Spleen (tissue), 13 donors: ENCODE measurements at places on chromosomes 5 and 9.

GRCh38 chr5:111129938-111130337, 37.8 kb downstream of the WDR36 start:
- no peak for DNase-seq

DNA sequence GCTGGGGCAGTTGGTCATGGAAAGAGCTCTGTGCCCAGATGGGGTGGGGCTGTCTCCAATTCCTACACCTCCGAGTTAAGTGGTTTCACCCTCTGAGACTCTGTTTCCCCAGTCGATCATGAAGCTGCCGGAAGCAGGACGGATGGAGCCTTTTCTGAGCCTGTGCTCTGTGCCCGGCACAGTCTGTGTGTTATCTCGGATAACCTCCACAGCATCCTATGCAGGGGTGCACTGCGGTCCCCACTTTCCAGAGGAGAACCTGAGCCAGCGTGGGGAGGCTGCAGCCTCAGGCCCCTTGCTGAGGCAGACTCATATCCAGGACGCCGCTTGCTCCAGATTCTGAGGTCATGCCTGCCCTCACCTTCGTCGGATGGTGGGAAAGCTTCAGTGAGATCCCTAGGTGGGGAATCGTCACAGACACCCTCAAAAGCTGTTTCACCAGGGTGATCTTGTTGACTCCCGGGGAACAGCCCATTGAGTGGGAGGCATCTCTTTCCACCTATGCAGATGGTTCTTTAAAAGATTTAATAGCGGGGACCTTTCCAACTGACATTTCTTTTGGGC, 6.9 kb upstream of the COL5A1 start:
- peak; percentile 54 for DNase-seq

DNA sequence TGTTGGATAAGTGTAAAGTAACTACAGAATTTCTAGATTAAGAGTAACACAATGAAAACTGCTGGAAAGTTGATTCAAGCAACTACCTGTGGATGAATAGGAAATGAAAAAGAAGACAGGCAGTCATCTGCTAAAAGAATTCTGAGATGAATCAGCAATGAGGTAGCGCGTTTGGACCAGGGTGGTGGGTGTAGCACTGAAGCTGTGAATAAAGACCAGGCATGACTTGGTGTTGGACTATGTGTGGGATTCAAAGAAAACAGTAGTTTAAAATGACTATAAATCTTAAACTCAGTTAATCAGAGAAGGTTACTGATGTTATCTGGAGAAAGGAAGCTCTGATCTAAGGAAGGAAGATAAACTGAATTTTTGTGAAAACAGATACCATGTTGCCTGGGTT, 159.8 kb downstream of the FBN2 start:
- DNase-seq, result no peak

- DNase-seq, result no peak
Observed at GRCh38 chr9:38318759-38319495, 73.6 kb upstream of the ALDH1B1 start.

DNA sequence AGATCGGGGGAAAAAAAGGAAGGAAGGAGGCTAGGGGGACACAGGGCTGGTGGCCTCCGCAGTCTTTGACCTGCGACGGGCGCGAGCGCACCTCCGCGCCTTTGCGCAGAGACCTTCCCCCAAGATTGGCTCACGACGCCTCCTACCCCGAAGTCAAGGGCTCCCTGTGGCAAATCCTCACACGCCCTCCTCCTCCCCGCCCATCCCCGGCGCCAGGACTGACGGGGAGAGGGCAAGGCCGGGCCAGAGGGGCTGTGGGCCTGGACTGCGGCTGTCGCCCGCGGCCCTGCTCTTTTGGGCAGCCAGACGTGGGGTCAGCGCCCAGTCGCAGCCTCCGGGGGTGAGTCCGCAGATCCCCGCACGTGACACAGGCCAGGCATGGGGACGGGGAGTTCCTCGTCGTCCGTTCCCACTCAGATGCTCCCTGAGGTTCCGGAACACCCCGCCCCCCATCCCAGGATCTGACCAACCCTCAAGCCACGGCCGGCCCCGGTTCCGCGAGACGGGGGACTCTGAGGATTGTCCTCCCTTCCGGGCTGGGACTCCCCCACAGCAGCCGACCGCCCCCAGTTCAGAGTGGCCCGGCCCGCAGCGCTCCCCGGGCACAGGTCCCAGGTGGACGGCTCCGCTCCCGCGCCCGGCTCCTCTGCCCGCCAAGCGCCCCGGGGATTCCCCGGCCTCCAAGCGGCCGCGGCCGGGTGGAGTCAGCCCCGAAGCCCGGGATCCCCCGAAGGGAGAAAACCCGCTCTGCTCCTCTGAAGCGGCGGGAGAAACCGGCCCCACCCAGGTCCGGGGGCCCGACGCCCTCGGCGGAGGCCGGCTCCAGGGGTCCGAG, 543 bp upstream of the ANKRD33B start:
- peak; percentile 91 for DNase-seq

- no peak for DNase-seq
Observed at GRCh38 chr5:123599171-123599570, 87.2 kb downstream of the CSNK1G3 start.

- no peak for DNase-seq
Observed at GRCh38 chr5:172429201-172429940, 25.0 kb downstream of the SH3PXD2B start.

DNA sequence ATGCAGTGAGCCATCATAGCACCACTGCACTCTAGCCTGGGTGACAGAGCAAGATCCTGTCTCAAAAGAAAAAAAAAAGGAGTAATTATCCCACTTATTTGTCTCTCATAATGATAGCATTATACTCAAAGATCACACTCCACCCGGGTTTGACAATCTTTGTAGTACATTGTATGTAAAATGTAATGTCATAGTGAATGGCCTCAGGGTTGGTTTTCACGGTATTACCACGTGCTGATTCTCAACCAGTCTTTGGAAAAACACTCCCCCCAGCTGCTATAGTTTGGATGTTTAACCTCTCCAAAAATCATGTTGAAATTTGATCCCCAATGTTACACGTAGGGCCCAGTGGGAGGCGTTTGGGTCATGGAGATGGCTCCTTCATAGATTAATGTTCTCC, 402.4 kb upstream of the GRAMD2B start:
- no peak for DNase-seq

- DNase-seq, result no peak
Observed at GRCh38 chr9:86557063-86557766, 203.0 kb upstream of the TUT7 start.

DNA sequence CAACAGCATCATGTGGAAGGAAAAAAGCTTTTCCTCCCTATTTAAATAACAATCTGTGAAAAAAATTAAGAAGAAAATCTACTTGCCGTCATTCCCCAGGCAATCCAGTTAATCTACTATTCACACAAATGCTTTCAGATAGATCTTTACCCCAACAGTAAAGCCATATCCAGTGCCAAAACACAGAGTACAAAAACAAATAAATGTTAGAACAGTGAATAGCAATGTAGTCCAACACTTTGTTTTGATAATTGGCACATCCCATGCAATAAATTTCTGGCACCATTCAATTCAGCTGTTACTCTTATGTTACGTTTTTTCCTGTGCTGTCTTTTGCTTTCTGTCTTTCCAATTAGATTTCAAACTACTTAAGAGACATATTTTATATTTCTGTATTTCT, 2245.5 kb upstream of the WWC1 start:
- DNase-seq, result no peak

- no peak for DNase-seq
Observed at GRCh38 chr9:18331808-18332209, 142.1 kb upstream of the ADAMTSL1 start.

DNA sequence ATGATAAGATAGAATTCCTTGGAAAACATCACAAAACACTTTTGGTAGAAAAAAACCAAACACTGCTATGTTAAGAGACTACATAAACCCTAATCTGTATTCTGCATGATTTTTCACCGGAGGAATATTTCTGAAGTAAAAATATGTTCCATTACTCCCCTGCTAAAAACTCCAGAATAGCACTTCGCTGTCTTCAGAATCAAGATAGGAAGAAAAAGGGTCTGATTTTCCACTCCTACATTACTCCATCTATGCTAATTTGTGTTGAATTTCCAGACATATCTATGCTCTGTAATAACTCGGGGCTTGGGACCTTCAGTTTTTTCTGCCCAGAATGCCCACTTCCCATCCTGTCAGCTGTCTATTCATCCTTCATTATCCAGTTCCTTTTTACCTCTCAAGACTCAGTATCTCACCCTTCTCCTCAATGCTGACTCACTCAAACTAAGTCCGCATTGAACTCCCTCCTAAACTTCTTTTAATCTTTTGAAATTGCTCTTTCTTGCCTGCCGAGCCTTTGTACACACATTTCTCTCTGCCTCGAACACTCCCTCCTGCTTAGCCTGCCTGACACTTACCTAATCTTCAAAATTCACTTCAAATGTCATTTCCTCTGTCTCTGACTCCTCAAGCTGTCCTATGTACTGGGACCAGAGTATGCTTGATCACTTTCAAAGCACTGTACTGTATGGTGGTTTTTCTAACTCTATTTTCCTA, 171.0 kb downstream of the ARRDC3 start:
- no peak for DNase-seq

DNA sequence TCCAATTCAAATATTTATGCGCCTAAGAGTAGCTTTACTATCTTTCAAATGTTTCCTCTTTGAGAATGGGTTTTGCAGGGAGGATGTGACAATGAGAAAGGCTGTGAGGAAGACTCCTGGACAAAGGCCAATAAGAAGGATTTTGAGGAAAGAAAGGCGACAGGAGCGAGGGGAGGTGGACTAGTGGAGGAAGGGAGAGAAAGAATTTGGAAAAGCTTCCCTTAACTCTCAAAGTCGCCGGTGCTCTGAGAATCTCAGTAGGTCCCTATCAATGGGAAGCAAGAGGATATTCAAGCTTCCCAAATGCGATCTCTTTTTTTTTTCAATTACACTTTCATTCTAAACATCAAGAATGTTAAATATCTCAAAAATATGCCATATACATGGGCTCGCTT, 2.8 kb upstream of the CDC20B start:
- no peak for DNase-seq

- DNase-seq, result no peak
Observed at GRCh38 chr9:804026-804425, 37.5 kb upstream of the DMRT1 start.

GRCh38 chr5:170300361-170301013, 2.9 kb upstream of the LCP2 start:
- DNase-seq, result no peak

- no peak for DNase-seq
Observed at GRCh38 chr5:9460885-9461645, 84.8 kb downstream of the SEMA5A start.

GRCh38 chr9:98219364-98219716, 26.9 kb upstream of the CORO2A start:
- DNase-seq, result peak; percentile 7

DNA sequence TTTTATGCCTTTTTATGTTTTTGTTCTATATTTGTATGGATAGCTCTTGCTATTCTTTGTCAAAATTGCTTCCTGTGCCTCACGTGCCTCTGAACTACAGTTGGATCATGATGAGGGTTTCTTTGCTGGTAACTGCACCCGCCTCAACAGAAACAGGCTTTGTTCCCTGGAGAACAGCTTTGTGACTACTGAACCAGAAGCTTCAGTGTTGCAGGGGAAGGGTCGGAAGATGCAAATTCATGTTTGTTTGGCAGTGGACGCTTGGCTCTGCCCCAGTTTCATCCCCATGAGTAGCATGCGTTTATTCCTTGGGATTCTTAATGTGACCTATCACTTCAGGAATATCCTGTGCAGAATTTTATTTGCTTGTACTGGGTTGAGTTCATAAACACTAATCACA, 959.1 kb upstream of the WWC1 start:
- no peak for DNase-seq

DNA sequence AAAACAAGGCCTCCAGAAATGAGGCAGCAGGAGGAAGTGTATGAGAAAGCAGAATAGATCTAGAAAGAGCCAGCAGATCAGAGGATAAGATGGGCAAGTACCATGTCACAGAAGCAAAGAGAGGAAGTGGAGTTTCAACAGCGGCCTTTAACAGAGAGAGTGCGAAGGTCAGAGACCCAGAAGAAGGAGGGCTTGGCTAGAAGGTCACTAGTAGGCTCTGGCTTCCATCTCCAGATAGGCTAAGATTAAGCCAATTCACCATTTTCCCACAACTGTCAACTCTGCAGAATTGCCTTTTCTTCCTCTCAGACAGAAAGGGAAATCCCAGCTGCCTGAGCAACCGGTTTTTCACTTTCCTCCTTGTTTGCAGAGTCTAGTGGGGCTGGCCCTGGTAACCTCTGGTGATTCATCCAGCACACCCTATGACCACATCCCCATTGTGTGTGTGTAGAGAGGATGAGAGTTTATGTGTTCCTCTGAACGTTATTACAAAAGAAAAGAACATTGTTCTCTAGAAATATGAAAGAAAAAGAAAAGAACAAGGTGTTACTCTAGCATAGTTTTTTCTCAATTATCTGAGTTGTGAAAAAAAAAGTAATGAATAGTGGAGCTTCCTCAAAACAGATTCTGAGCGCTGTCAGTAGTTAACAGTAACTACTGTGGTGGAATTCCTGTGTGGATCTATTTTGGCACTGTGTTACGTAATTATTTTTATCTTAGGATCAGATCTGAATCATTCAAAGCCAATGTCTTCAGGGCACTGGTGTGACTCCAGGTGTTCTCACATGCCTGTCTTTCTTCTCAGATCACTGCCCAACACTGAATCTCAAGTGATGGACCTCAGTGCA, 220.4 kb downstream of the ARRDC3 start:
- peak; percentile 82 for DNase-seq

- DNase-seq, result no peak
Observed at GRCh38 chr5:36561601-36562000, 44.8 kb upstream of the SLC1A3 start.

GRCh38 chr9:38322937-38323336, 69.6 kb upstream of the ALDH1B1 start:
- no peak for DNase-seq

DNA sequence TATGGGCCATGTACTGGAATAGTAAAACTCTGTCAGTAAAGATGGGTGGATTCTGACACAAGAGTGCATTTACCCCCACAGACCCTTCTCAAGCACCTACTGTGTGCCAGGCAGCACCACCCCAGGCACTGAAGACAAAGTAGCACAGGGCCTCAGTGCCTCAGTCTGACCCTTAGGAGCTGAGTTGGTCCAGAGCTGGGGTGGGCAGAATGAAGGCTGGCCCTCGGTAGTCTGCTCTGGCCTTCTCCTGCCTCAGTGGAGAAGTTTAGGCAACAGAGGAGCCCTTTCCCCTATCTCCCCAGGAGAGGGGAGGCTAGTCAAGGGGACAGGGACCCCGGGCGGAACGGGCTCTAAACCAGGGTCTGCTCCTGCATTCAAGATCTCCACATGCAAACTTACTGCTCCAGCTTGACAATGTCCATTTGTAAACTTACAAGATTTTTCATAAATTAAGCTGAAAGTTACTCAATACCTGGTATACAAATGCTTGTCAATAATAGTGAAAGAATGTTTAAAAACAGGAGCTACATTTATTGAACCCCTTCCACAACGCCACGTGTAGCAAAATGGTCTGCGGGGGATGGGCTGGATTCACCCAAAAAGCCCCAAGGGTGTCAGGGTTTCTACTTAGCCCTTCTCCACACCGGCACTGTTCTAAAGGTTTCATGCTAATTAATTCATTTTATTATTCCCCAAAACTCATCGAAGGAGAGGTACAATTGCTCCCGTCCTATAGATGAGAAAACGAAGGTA, 1.5 kb downstream of the VDAC1 start:
- peak; percentile 66 for DNase-seq

GRCh38 chr5:178387856-178388190, 155.2 kb upstream of the PHYKPL start:
- DNase-seq, result peak; percentile 64

- DNase-seq, result peak; percentile 12
Observed at GRCh38 chr5:3354606-3355005, 241.0 kb upstream of the IRX1 start.
